Endothelial cell of umbilical vein (primary cell): ENCODE measurements at places on chromosomes 6 and 20. TPM values are rescaled to one million over a fixed set of nuclear protein-coding genes. Genes with fewer than 3 reads are reported as not detected.

Gene GINS1
- total RNA-seq: 19.4 and 26.3 TPM in 2 replicates

Gene C6orf89
- 34.0 and 36.4 TPM in 2 replicates for total RNA-seq

Gene TFAP2D
- total RNA-seq: not detected in 2 replicates

Gene TRIM40
- total RNA-seq: not detected in 2 replicates

Gene STXBP5
- 21.8 and 25.0 TPM in 2 replicates for total RNA-seq

Gene COL19A1
- total RNA-seq: not detected in 2 replicates

Gene DNAJC5
- total RNA-seq: 58.7 and 60.3 TPM in 2 replicates

Gene PAK5
- total RNA-seq: not detected in 2 replicates

Gene MOCS1
- total RNA-seq: 10.3 and 12.8 TPM in 2 replicates

Gene PTCRA
- not detected in 2 replicates for total RNA-seq

Gene BPIFB6
- total RNA-seq: not detected in 2 replicates

Gene OPN5
- total RNA-seq: not detected in 2 replicates

Gene TGM2
- total RNA-seq: 708 and 868 TPM in 2 replicates

Gene OVOL2
- not detected in 2 replicates for total RNA-seq

Gene GUCA1A
- total RNA-seq: 0.22 TPM in 1 of 2 replicates, not detected in the other

Gene KHDRBS2
- not detected in 2 replicates for total RNA-seq

Gene SLC17A9
- 44.5 and 49.4 TPM in 2 replicates for total RNA-seq

Gene PCK1
- total RNA-seq: not detected in 2 replicates

Gene HDGFL1
- total RNA-seq: not detected in 2 replicates

Gene MAP1LC3A
- 32.1 and 32.7 TPM in 2 replicates for total RNA-seq

Gene HLA-DRB1
- total RNA-seq: not detected in 2 replicates

Gene GTSF1L
- not detected in 2 replicates for total RNA-seq

Gene SCUBE3
- 0.62 and 1.5 TPM in 2 replicates for total RNA-seq

Gene SRMS
- not detected in 2 replicates for total RNA-seq

Gene GNMT
- 0.42 and 1.2 TPM in 2 replicates for total RNA-seq

Gene CCR6
- total RNA-seq: not detected in 2 replicates

Gene TINAG
- 0.21 TPM in 1 of 2 replicates, not detected in the other for total RNA-seq

Gene SNPH
- total RNA-seq: 5.1 and 5.5 TPM in 2 replicates

Gene ELOVL2
- total RNA-seq: not detected in 2 replicates

Gene MOG
- not detected in 2 replicates for total RNA-seq

Gene PNISR
- total RNA-seq: 79.9 and 106 TPM in 2 replicates

Gene SEL1L2
- total RNA-seq: not detected in 2 replicates

Gene PAQR8
- 6.0 TPM in 2 replicates for total RNA-seq

Gene TDRD6
- 0.05 TPM in 1 of 2 replicates, not detected in the other for total RNA-seq

Gene OR5V1
- not detected in 2 replicates for total RNA-seq

Gene F13A1
- not detected in 2 replicates for total RNA-seq

Gene CTCFL
- not detected in 2 replicates for total RNA-seq

Gene EDN3
- total RNA-seq: not detected in 2 replicates

Gene TREM1
- not detected in 2 replicates for total RNA-seq

Gene CLPSL2
- total RNA-seq: not detected in 2 replicates

Gene PLCB4
- total RNA-seq: 1.6 and 1.7 TPM in 2 replicates

Gene FLRT3
- 0.09 and 0.13 TPM in 2 replicates for total RNA-seq

Gene LY6G6D
- total RNA-seq: not detected in 2 replicates

Gene CTAGE9
- total RNA-seq: not detected in 2 replicates

Gene SLC17A1
- total RNA-seq: not detected in 2 replicates

Gene ZC2HC1B
- not detected in 2 replicates for total RNA-seq

Gene STMND1
- not detected in 2 replicates for total RNA-seq

Gene FILIP1
- total RNA-seq: 12.6 and 13.7 TPM in 2 replicates

Gene TSPYL1
- 54.5 and 57.3 TPM in 2 replicates for total RNA-seq

Gene DACT2
- total RNA-seq: not detected in 2 replicates

Gene BMP7
- not detected in 2 replicates for total RNA-seq

Gene C2
- 0.60 TPM in 1 of 2 replicates, not detected in the other for total RNA-seq

Gene NCOA7
- 58.2 and 71.2 TPM in 2 replicates for total RNA-seq
